Kidney epithelial cell (primary cell): ENCODE measurements at places on chromosomes 13 and 19.

- DNase-seq = no peak
These were observed 65.1 kb upstream of the GTF3A start for GRCh38 chr13:27359199-27359821.

GRCh38 chr19:33284146-33284643, 18.1 kb downstream of the CEBPA start:
- DNase-seq = no peak

DNA sequence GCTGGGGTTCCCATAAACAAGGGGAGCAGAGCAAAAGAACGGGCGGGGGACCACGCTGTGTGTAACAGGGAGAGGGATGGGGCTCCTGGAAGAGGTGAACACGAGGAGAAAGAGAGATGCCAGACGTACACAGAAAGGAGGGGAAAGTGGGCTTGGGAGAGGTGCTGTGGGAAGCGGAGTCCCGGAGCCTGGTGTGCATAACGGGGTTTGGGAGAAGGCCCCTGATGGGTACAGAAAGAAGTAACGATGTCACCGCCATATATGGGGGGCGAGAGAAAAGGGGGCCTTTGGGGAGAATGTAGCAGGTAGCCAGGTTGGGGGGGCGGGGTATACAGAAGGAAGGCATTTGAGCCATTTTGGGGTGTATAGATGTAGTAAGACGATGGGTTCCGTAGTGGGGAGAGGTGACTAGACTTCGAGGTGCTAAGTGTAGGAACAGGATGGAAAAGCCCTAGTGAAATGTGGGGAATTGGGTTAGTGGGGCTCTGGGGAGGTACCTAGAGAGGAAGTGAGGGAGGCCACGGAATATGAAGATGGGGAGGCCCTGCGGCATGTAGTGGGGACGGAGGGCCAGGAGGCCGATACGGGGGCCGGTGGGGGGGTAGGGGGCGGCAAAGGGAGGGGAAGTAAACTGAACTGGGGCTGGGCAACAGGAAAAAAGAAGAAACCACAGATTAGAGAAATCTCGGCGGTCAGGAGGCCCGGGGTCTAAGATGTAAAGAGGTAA, 787 bp downstream of the ZNF580 start:
- DNase-seq = no peak

DNA sequence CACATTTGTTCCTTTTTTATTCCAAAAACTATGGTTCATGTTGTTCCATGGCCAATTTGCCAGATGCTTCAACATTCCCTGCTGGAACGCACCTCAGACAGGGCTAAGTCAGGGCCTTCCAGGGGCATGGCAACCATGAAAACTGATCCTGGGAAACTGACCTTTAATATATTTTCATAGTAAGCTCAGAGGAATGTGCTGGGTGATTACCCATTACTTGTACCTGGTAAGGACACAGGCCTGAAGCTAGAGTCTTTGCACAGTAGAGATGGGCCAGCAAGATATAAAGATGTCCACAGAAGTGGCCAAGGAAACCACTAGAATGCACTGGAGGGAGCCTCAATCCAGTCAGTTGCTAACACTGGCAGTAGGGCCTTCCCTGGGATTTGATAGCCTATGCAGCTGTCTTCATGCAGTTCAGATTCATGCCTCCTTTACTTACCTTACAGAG, 353.1 kb downstream of the ENOX1 start:
- no peak for DNase-seq

DNA sequence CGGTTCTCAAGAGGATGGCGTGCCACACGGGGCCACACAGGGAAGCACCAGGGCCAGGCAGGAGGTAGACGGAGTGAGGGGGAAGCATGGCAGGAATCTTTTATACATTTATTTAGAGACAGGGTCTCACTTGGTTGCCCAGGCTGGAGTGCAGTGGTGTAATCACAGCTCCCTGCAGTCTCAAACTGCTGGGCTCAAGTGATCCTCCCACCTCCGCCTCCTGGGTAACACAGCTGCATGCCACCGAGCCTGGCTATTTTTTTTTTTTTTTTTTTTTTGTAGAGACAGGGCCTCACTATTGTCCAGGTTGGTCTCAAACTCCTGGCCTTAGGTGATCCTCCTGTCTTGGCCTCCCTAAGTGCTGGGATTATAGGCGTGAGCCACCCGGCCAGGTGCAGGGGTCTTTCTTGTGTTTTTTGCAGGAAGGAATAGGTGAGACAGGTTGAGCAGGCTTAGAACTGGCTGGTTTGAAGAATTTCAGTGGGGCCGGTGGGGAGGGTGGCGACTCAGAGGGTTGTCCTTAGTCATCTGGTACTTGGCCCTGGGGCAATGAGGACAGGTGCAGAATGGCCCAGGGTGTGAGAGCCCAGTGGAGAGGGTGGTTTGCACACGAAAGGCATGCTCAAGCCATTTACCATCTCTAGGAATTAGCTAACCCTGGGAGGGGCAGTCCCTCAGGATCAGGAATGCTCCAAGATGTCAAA, 7.6 kb downstream of the SSC5D start:
- DNase-seq = no peak

DNA sequence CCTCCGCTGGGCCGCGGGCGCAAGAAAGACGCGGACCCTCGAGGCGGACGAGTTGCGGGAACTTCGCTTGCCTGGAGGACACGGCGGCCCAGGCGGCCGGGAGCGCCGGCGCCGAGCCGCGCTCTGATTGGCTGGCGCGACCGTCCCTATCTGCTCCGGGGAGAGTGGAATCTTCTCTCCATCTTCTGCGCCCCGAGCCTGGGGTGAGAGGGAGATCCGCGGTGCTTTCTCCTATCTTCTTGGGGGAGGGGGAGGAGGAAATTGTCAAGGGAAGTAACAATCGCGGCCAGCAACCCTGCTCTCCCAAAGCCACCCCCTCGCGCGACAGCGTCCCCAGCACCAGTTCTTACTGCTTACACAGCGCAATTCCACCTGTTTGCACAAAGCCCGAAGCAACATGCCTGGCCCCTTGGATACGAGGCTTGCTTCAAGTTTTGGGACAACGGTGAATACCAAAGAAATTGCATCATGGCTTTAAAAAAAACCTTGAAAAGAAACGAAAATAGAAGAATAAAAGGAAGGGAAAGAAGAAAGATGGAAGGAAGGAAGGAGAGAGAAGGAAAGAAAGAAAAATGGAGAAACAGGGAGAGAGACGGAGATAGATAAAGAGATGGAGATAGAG, 4.8 kb downstream of the SOX21 start:
- no peak for DNase-seq

DNA sequence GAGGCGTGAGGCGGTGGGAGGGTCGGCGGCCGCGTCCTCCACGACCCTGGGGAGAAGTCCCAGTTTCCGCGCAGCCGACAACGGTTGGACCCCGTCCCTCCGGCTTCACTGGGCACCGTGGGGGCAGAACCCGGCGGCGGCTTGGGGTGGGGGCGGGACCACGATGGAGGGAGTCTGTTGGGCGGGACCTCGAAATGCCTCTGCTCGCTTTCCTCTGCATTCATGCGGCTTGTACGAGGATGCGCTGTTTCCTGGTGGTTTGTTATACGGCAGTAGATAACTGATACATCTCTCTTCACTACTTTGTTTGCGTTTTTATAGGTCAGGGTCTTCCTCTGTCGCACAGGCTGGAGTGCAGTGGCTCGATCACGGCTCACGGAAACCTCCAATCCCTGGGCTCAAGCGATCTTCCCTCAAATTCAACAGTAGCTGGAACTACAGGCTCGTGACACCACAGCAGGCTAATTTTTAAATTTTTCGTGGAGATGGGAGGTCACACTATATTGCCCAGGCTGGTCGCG, 24.6 kb upstream of the ZNF846 start:
- no peak for DNase-seq

- DNase-seq = no peak
These were observed 44.9 kb upstream of the PEG3 start for GRCh38 chr19:56885173-56885985.

DNA sequence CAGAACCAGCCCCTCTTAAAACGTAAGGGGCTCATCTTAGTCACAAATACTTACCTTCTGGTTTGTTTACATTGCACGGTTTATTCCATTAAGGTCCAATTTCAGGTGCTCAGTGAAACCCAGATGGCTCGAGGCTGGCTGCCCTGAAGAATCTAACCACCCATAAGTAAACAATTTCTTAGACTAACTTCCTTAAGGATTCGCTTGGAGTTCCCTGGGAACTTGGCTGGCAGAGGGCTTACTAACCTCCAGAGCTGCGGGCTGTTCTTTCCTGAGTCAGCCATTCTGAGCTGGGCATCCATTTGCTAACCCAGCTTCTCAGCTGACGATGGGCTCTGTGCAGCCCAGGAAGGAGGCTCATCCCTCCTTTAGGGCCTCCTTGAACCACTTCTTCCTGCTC, 262.1 kb downstream of the FGF9 start:
- no peak for DNase-seq
